ENCODE measurements at places on chromosomes 1 and 21. TPM values are rescaled to one million over a fixed set of nuclear protein-coding genes. Genes with fewer than 3 reads are reported as not detected.

The SLC5A9 gene
- not detected for total RNA-seq

The CTSS gene
- total RNA-seq, result 80.4 TPM

The CDA gene
- total RNA-seq, result not detected

The A3GALT2 gene
- total RNA-seq, result not detected

Data from T-helper 2 cell treated with Interferon-gamma antibody and Interleukin-4, amounts not matched to agents 100 ng/mL and 5 ng/mL, for 36 hours (primary cell).